ENCODE measurements at places on chromosomes 4 and X. TPM values are rescaled to one million over a fixed set of nuclear protein-coding genes. Genes with fewer than 3 reads are reported as not detected.

Gene NXF2
- polyA plus RNA-seq = not detected

Gene GABRG1
- not detected for polyA plus RNA-seq

Gene MGARP
- polyA plus RNA-seq = not detected

Gene ZFYVE28
- 1.0 TPM for polyA plus RNA-seq

Gene MAGEB2
- polyA plus RNA-seq = not detected

Gene STS
- 6.3 TPM for polyA plus RNA-seq

Gene SLC9B1
- 0.13 TPM for polyA plus RNA-seq

Gene KLB
- not detected for polyA plus RNA-seq

GRCh38 chrX:48791063-48791820 lies 4.9 kb downstream of the GATA1 start:
- H3K36me3 ChIP-seq = no peaks in the 10 kb centered on the region
- peaks cover 11% of the 10 kb centered on the region for H3K4me1 ChIP-seq
- H3K27ac ChIP-seq = no peak overlapping the region
- H3K27me3 ChIP-seq = no peaks in the 10 kb centered on the region
- no peak for DNase-seq

GRCh38 chrX:63751481-63751880 lies 33.5 kb downstream of the ARHGEF9 start:
- peaks cover 11% of the 10 kb centered on the region for H3K4me1 ChIP-seq
- no peak overlapping the region for H3K4me3 ChIP-seq
- no peak for DNase-seq
- H3K27ac ChIP-seq = no peak overlapping the region
- H3K36me3 ChIP-seq = no peaks in the 10 kb centered on the region
- H3K27me3 ChIP-seq = no peaks in the 10 kb centered on the region

- no peak overlapping the region for H3K27ac ChIP-seq
- no peak overlapping the region for H3K4me3 ChIP-seq
- no peaks in the 10 kb centered on the region for H3K36me3 ChIP-seq
- no peaks in the 10 kb centered on the region for H3K27me3 ChIP-seq
- DNase-seq = no peak
Measured at GRCh38 chr4:14272206-14272605, 644.7 kb upstream of the BOD1L1 start.

- no peak overlapping the region for H3K4me3 ChIP-seq
- no peaks in the 10 kb centered on the region for H3K4me1 ChIP-seq
- H3K27me3 ChIP-seq = no peaks in the 10 kb centered on the region
- H3K27ac ChIP-seq = no peak overlapping the region
- no peaks in the 10 kb centered on the region for H3K36me3 ChIP-seq
Measured at GRCh38 chrX:74781507-74782034, 143.7 kb downstream of the NEXMIF start.

DNA sequence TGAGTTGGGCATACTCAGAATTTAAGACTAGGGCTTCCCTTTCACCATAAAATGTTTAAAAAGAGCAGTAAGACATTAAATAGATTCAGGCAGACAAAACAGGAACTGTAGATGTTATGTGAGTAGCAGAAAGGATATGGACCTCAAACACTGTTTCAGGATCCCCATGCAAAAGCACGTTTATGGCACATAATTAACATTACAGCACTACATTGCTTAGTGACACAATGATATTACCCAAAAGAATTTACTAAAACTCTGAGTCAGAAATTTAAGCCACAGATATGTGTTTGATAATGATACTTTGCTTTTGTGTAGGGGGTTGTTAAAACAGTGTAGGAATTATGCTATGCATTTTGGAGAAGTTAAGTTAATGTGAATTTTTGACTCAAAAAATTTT lies 266.3 kb downstream of the PDGFC start:
- DNase-seq = no peak
- no peaks in the 10 kb centered on the region for H3K27me3 ChIP-seq
- H3K27ac ChIP-seq = no peak overlapping the region
- no peak overlapping the region for H3K4me3 ChIP-seq

GRCh38 chr4:78940752-78941151 lies 1.5 kb upstream of the PAQR3 start:
- no peaks in the 10 kb centered on the region for H3K27me3 ChIP-seq
- no peak for DNase-seq
- H3K36me3 ChIP-seq = no peaks in the 10 kb centered on the region
- no peak overlapping the region for H3K4me3 ChIP-seq
- H3K4me1 ChIP-seq = peaks cover 36% of the 10 kb centered on the region
- no peak overlapping the region for H3K27ac ChIP-seq

DNA sequence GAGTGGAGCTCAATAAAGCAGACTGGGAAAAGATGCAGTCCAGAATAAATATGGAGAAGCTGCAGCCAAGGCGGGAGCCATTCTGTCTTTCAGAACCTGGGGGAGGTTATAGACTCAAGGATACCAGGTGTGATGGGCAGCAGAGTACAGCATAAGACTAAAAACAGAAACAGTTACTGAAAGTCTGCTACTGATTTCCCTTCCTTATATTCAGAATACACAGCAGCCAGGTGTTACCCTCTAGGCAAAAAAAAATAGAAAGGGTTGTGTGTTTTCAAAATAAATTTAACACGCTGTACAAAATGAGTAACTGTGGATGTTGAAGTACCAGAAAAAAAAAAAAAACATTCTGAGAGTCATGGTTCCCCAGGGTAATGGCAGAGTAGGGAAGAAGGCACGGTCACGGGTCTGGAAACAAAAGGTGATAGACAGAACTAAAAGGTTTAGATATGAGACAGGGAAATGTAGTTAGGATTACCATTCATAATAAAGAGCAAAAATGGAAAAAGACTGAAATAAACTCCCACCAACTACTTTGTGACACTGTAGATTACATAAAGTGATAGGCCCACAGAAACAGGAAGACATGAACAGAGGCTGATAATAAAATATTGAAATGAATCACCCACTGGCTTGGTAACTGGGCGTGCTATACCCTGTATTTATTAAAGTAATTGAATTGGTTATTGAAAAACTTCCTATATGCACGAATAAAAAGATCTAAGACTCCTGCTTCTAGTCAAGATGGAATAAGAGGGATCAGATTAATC lies 10.8 kb upstream of the HHIP start:
- H3K27ac ChIP-seq = no peak overlapping the region
- H3K36me3 ChIP-seq = no peaks in the 10 kb centered on the region
- DNase-seq = no peak
- H3K4me1 ChIP-seq = no peaks in the 10 kb centered on the region
- no peaks in the 10 kb centered on the region for H3K27me3 ChIP-seq

- DNase-seq = no peak
- H3K27me3 ChIP-seq = no peaks in the 10 kb centered on the region
- H3K27ac ChIP-seq = no peak overlapping the region
- H3K36me3 ChIP-seq = peaks cover 21% of the 10 kb centered on the region
- no peaks in the 10 kb centered on the region for H3K4me1 ChIP-seq
- H3K4me3 ChIP-seq = no peak overlapping the region
Measured at GRCh38 chr4:39597695-39598381, 40.8 kb downstream of the SMIM14 start.

- no peak overlapping the region for H3K4me3 ChIP-seq
- no peak for DNase-seq
- H3K4me1 ChIP-seq = no peaks in the 10 kb centered on the region
- H3K36me3 ChIP-seq = no peaks in the 10 kb centered on the region
Measured at GRCh38 chr4:183959319-183960045, 54.4 kb downstream of the STOX2 start.

DNA sequence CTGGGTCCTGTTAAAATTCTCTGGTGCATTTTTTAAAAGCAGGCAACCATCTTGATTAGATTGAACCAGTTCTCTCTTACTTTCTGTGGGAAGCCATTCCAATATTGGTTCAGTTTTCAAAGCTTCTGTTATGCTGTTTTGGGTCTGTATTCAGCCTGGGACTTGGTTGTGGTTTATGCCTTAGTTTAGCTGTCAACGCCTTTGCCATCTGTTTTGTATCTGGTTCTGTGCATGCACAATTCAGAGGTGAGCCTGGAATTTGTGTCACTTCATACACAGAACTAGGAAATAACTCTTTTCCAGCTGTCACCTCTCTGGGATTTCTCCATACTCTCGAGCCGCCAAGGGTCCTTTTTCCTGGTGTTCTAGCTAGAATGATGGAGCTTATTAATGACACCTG lies 46.2 kb downstream of the STAP1 start:
- H3K4me1 ChIP-seq = no peaks in the 10 kb centered on the region
- no peak for DNase-seq
- no peak overlapping the region for H3K27ac ChIP-seq
- no peaks in the 10 kb centered on the region for H3K27me3 ChIP-seq
- H3K4me3 ChIP-seq = no peak overlapping the region

- no peak overlapping the region for H3K4me3 ChIP-seq
- H3K27ac ChIP-seq = no peak overlapping the region
- H3K27me3 ChIP-seq = peaks cover 3% of the 10 kb centered on the region
- DNase-seq = no peak
- H3K4me1 ChIP-seq = no peaks in the 10 kb centered on the region
- no peaks in the 10 kb centered on the region for H3K36me3 ChIP-seq
Measured at GRCh38 chr4:67394879-67395278, 150.4 kb downstream of the CENPC start.

- DNase-seq = no peak
- no peaks in the 10 kb centered on the region for H3K4me1 ChIP-seq
- no peak overlapping the region for H3K4me3 ChIP-seq
- no peaks in the 10 kb centered on the region for H3K36me3 ChIP-seq
- no peak overlapping the region for H3K27ac ChIP-seq
- no peaks in the 10 kb centered on the region for H3K27me3 ChIP-seq
Measured at GRCh38 chr4:67723949-67724348, 23.0 kb upstream of the UBA6 start.

- no peak overlapping the region for H3K27ac ChIP-seq
- no peak overlapping the region for H3K4me3 ChIP-seq
- H3K36me3 ChIP-seq = no peaks in the 10 kb centered on the region
- no peak for DNase-seq
Measured at GRCh38 chrX:12021698-12022097, 116.6 kb upstream of the FRMPD4 start.

- no peaks in the 10 kb centered on the region for H3K4me1 ChIP-seq
- no peaks in the 10 kb centered on the region for H3K27me3 ChIP-seq
- H3K36me3 ChIP-seq = no peaks in the 10 kb centered on the region
- H3K27ac ChIP-seq = no peak overlapping the region
- DNase-seq = no peak
Measured at GRCh38 chr4:126595643-126596042, 1037.1 kb upstream of the INTU start.

- DNase-seq = no peak
- H3K4me3 ChIP-seq = no peak overlapping the region
- H3K4me1 ChIP-seq = no peaks in the 10 kb centered on the region
- H3K36me3 ChIP-seq = no peaks in the 10 kb centered on the region
- H3K27ac ChIP-seq = no peak overlapping the region
- no peaks in the 10 kb centered on the region for H3K27me3 ChIP-seq
Measured at GRCh38 chr4:93359586-93359985, 469.0 kb upstream of the ATOH1 start.

GRCh38 chrX:39899856-39900776 lies 197.6 kb downstream of the BCOR start:
- peaks cover 5% of the 10 kb centered on the region for H3K4me1 ChIP-seq
- no peaks in the 10 kb centered on the region for H3K27me3 ChIP-seq
- H3K36me3 ChIP-seq = no peaks in the 10 kb centered on the region
- H3K27ac ChIP-seq = no peak overlapping the region
- no peak for DNase-seq
- no peak overlapping the region for H3K4me3 ChIP-seq

DNA sequence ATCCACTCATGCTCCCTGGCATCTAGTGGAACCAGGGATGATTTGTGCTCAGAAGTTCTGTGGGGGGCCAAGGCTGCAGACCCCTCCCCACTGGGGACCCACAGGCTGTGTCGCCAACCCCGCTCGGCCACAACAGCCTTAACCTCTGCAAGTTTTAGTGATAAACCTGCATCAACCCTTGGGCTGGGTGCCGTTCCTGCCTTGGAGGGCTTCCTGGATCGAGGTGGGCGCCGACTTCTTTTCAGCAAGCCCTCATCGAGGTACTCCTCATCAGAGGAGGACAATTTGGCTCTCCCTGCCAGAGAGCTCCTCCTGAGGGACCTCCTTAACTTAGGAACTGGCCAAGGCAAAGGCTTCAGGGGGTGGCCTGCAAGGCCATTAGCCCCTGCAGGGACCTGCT lies 1.9 kb downstream of the SOWAHB start:
- no peak overlapping the region for H3K4me3 ChIP-seq
- H3K36me3 ChIP-seq = no peaks in the 10 kb centered on the region
- H3K27me3 ChIP-seq = peaks cover 73% of the 10 kb centered on the region
- no peak for DNase-seq

DNA sequence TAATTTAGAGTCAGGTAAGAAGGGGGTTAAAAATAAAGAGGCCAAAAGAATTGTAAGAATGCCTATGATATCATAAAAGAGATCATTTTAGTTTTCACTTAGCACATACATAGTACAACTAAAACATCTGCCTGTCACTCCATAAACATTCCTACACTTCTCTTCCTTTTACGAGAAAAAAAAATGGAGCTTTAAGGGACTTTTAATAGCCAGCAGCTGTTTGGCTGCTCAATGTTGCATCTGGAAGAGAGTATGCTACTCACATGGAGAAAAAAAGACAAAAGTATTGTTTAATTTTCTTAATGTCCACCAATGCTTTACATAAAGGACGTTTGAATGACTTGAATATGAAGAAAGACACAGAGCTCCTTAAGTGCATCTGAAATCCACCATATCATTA lies 48.7 kb upstream of the TNIP3 start:
- no peaks in the 10 kb centered on the region for H3K27me3 ChIP-seq
- DNase-seq = no peak
- no peaks in the 10 kb centered on the region for H3K36me3 ChIP-seq
- no peak overlapping the region for H3K27ac ChIP-seq
- H3K4me3 ChIP-seq = no peak overlapping the region

- H3K4me3 ChIP-seq = no peak overlapping the region
- H3K36me3 ChIP-seq = no peaks in the 10 kb centered on the region
- no peaks in the 10 kb centered on the region for H3K27me3 ChIP-seq
- H3K27ac ChIP-seq = no peak overlapping the region
Measured at GRCh38 chrX:134821370-134821769, 163.1 kb upstream of the PLAC1 start.

DNA sequence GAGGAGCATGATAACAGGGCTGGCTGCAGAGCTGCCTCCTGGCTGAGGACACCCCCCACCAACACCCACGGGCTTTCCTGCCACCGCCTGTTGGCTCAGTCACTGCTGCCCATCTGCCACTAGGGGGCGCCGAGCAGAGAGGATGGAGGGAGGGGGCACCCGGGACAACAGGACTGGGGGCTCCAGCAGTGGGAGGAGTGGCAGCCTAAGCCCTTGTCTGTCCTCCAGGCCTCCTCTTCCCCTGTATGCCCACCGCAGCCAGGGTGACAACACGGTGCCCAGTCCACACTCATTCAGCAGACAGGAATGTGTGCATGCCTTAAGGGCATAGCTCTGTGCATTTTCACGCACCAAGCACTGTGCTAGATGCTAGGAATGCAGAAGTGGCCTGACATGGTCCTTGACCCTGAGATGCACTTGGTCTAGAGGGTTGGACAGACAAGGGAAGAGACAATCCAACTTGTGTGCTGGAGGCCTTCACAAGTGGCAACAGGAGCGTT lies 149.9 kb downstream of the AMMECR1 start:
- DNase-seq = peak; percentile 18
- peaks cover 35% of the 10 kb centered on the region for H3K36me3 ChIP-seq
- no peaks in the 10 kb centered on the region for H3K27me3 ChIP-seq
- H3K4me1 ChIP-seq = no peaks in the 10 kb centered on the region
- no peak overlapping the region for H3K27ac ChIP-seq
